ENCODE measurements at places on chromosomes 16 and 17. TPM values are rescaled to one million over a fixed set of nuclear protein-coding genes. Genes with fewer than 3 reads are reported as not detected.

GRCh38 chr16:6250511-6250910 is 1082.1 kb upstream of the RBFOX1 start:
- DNase-seq, result no peak

DNA sequence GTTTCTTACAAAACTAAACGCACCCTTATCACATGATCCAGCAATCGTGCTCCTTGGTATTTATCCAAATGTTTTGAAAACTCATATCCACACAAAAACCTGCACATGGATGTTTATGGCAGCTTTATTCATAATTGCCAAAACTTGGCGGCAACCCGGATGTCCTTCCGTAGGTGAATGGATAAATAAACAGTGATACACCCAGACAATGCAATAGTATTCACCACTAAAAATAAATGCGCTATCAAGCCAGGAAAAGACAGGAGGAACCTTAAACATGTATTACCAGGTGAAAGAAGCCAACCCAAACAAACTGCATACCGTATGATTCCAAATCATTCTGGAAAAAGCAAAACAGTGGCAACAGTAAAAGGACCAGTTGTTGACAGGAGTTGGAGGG is 10.0 kb downstream of the SPATA32 start:
- no peak for DNase-seq

GRCh38 chr16:66261826-66262225 is 104.7 kb upstream of the CDH5 start:
- DNase-seq, result peak; percentile 29

DNA sequence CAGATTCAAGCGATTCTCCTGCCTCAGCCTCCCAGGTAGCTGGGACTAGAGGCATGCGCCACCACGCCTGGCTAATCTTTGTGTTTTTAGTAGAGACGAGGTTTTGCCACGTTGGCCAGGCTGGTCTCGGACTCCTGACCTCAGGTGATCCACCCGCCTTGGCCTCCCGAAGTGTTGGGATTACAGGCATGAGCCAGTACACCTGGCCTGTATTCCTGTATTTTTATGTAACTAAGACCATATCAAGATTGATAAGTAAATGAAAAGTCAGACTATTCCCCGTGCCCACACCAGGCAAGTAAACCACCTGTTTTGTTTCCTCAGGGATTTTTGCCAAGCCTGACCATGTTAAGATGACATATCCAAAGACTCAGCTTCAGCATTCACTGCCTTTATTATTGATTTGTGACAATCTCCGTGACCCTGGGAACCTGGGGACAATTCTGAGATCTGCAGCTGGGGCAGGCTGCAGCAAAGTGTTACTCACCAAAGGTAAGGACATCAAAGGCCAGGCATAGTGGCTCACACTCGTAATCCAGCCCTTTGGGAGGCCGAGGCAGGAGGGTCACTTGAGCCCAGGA is 5.6 kb downstream of the MRM3 start:
- no peak for DNase-seq

GRCh38 chr17:45977976-45978626 is 20.9 kb upstream of the STH start:
- DNase-seq, result no peak

The NPLOC4 gene
- total RNA-seq, result 68.3 TPM

The TMED6 gene
- not detected for total RNA-seq

Data from vagina (tissue), 2 donors.